Activated CD8-positive, alpha-beta memory T cell treated with anti-CD3 and anti-CD28 coated beads for 24 hours (primary cell): ENCODE measurements at places on chromosomes 13 and 19.
A peak's percentile ranks its signal among the peaks of the same experiment; 100 is the strongest.

DNA sequence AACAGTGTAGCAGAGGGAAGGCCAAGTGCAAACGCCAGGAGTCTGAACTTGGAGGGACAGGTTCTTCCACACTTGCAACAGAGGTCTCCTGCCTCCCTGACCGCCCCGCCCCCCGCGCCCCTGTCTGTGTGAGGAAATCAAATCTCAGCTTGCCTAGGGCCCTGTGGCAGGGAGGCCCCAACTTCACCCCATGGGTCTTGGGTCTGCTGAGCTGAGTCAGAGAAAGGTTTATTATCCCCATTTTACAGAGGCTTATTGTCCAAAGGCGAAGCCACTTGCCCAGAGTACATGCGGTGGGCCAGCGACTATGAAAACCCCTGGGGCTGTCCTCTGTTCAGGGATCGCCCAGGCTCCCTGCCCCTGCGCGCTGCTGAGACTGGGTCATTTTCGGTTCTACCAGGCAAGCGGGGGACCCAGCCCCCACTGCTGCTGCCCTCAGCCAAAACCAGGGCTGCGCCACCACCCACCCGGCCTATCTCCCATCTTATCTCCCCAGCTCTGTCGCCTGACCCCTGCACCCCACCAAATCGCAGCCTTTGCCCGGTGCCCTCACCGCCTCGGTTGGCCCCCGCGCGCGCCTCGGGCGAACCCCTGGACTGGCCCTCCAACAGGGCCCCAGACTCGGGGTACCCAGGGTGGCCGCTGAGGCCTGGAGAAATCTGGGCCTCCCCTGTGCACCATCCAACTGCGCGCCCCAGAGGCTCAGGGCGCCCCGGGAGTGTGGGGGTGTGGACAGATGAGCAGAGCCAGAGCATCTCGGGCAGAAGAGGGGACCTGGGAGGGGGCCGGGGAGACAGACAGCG is 850 bp upstream of the CERS4 start:
- DNase-seq: no peak

DNA sequence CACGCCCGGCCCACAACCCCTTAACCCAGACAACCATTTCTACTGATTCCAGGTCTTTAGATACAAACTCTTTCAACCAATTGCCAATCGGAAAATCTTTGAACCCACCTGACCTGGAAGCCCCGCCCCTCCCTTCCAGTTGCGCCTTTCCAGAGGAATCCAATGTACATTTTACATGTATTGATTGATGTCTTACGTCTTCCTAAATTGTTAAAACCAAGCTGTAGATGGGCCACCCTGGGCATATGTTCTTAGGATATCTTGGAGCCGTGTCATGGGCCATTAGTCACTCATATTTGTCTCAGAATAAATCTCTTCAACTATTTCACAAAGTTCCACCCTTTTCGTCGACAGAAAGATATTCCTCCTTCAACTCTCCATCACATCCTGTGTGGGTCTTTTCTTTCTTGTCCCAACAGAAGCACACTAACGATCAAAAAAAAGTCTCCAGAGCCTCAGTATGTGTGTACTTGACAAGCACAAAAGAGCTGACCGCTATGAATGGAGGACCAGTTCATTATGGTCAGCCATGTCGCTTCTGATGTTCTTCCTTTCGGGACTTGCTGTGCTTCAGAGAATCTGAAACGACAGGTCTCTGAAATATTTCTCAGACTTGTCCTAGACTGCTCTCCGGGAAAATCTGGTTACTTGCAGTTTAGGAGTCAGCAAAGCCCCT is 601 bp upstream of the ZNF749 start:
- no peak for DNase-seq

DNA sequence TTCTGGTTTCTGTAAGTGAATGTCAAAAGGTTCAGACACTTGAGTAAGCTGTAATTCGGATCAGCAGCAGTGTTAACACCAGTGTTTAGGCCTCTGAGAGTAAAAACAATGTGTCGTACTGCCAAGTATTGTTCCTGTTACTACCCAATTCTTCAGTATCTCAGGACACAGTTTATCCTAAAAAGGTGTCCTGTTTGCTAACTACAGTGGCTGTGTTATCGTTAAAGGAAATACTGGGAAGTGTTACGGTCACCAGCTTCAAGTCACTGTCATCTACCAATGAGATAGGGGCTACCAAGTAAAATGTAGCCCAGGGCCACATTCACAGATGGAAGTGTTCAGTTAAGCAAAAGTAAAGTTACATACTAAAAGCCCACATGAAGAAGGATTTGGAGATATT is 2.3 kb upstream of the UPF3A start:
- DNase-seq: no peak

DNA sequence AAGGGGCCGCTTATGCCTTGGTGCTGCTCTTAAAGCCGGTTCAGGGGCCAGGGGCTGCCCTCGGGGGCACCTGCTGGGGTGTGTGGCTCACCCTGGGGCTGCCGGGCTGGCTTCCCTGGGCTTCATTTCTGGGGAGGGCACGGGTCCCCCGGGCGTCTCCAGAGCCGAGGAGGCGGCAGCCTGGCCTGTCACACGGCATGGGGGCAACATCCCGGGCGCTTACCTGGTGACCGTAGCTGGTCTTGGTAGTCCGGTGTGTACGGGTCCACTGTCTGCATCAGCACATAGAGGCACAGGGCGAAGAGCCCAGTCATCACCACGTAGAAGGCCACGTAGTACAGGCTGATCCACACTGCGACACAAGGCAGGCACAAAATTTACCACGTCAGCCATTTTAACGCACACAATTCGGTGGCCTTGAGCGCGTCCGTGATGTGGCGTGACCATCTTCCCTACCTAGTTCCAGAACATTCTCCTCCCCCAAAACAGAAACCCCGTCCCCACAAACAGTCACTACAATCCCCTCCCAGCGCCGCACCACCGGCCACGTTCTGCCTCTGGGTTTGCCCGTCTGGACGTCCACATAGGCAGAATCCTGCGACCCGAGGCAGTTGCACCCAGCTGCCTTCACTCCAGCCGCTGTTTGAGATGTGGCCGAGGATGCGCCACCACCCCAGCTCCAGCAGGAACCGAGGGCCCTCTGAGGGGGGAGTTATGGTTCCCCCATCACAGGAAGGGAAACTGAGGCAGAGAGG is 3.2 kb downstream of the ATP4B start:
- no peak for DNase-seq

GRCh38 chr13:45341799-45342500 is 967 bp upstream of the TPT1 start:
- no peak for DNase-seq

DNA sequence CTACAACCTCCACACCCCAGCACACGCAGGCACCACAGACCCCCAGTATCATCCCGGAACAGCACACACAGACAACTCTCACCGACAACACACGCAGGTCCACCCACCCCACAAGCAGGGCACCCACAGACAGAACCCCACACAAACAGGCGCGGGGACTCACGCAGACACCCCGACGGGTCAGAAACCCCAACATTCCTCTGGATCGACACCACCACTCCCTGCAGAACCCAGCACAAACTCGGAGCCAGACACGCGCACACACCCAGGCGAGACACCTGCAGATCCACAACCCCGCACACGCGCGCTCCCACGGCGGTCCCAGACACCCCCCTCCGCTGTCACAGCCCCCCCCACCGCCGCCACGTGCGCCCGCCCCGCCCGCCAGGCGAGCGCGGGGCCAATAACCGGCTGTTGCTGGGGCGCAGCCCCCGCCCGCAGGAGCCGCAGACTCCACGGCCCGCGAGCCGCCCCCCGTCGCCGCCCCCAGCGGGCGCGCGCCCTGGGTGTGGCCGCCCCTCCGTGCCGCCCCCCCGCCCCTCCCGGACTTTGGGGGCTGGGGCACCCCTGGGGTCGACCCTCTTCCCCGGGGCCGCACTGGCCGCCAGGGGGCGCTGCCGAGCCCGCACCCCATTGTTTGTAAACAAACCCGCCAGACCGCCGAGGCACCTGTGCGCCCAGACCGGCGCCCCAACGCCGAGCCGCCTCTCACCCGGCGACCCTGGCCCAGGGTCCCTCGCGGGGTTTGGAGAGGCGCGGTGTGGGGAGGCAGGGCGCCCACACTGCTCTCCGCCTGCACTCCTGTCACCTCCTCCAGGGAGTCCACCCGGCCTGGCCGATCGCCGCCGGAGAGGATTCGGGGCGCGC is 712 bp downstream of the BBC3 start:
- peak; percentile 94 for DNase-seq

- DNase-seq: no peak
These were observed 5.9 kb upstream of the CACNG7 start for GRCh38 chr19:53903055-53903680.

DNA sequence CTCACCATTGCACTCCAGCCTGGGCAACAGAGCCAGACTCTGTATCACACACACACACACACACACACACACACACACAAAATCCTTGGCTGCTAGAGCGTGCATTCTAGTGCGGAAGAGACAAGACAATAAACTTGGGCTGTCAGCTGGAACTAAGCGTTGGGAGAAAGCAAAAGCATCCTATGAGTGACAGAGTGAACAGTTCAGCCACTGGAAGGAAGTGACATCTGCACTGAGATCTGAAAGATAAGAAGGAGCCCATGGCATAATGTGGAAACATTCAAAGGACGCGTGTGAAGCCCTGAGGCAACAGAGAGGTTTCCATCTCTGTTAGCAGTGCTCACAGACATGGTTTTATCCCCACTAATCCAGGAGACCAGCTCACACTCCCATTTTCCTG is 3.5 kb upstream of the SLC1A5 start:
- no peak for DNase-seq

DNA sequence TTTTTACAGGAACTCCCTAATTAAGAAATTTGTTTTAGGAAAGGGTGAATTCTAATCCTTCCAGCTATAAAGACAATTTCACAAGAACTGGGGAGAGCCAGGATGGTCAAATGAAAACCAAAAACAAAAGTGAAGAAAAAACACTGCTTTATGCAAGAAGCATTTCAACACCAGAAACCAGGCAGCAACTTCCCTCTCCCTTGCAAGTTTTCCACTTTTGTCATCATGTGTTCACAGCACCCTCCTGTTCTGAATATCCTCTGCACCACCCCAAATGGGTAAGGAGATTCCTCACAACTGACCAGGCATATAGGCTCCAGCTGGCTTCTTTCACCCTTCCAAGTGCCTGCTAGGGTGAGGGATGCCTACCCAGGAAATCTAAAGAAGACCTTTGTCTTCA is 328.1 kb downstream of the TBC1D4 start:
- DNase-seq: no peak

- DNase-seq: no peak
These were observed 32.6 kb downstream of the RUBCNL start for GRCh38 chr13:46354156-46355087.

DNA sequence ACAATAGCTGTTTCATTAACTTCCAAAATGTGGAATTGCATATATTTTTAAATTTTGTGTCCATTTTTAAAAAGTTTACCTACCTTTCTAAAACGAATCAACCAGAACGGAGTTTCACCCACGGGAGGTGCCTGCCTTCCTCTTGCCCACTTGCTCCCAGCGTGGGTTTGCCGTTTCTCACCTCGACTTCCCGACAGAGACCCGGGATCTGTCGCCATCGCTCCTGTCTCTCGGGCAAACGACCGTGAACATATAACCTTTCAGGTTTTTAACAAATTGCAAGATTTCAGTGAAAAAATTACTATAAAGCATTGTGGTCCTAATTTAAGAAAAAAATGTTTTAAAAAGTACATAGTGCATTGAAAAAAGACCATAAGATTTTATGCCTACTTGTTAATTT is 4.2 kb downstream of the TMEM255B start:
- no peak for DNase-seq

- DNase-seq: no peak
These were observed 273.4 kb downstream of the DACH1 start for GRCh38 chr13:71593566-71593965.

DNA sequence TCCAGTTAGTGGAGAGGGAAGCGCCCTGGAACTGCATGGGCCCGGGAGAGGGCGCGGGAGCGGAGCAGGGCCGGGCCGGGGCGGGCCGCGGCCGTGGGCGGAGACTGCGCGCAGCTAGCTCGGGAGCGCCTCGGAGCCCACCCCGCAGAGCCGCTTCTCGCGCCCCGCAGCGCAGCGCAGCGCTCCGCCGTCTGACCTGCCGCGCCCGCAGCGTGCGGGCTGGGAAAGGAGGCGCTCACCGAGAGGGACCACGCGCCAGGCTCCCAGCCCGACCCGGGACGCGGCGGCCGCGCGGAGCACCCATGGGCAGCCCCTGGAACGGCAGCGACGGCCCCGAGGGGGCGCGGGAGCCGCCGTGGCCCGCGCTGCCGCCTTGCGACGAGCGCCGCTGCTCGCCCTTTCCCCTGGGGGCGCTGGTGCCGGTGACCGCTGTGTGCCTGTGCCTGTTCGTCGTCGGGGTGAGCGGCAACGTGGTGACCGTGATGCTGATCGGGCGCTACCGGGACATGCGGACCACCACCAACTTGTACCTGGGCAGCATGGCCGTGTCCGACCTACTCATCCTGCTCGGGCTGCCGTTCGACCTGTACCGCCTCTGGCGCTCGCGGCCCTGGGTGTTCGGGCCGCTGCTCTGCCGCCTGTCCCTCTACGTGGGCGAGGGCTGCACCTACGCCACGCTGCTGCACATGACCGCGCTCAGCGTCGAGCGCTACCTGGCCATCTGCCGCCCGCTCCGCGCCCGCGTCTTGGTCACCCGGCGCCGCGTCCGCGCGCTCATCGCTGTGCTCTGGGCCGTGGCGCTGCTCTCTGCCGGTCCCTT is at the start of gene MLNR:
MLNR (plus strand) TSS at position 303 of the 820 bp plus-strand sequence; CDS start at position 303, 0 bp downstream.
- peak; percentile 72 for DNase-seq

GRCh38 chr19:5968431-5969373 is 9.2 kb downstream of the RANBP3 start:
- no peak for DNase-seq

DNA sequence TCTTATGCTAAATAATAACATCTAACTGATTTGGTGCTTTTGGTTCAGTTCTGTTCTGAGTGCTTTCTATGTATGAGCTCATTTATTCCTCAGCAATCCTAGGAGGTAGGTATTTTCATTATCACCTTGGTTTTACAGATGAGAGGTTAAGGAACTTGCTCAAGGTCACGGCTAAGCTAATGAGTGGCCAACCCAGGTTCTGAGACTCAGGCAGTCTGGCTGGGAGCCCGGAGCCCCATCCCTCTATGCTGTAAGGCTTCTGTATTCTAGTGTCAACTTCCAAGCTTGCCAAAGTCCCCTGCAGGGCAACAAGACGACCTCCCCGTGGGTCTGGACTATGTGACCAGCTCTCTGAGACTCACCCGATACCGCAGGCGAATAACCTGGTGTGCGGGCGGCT is 60.5 kb downstream of the PARP4 start:
- no peak for DNase-seq
